ENCODE measurements at places on chromosomes 6 and 20.

DNA sequence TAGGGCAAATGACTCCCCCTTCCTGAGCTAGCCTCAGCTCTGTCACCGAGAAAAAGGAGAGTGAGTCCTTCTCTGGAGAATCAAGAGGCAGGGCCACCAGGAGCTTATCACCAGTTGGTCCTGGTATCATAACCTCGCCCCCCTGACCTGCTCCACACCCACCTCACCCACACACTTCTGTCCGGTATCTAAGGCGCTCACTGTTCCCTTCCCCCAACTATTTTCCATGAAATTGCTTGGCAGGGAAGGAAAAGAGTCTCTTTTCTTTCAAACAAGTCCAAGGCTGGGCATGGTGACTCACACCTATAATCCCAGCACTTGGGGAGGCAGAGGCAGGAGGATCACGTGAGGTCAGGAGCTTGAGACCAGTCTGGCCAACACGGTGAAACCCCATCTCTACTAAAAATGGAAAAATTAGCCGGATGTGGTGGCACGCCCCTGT, 77.6 kb downstream of the ZMYND8 start:
- DNase-seq = no peak

- no peak for DNase-seq
Observed at GRCh38 chr20:19375801-19376200, 163.4 kb downstream of the SLC24A3 start.

GRCh38 chr6:81900616-81901015, 148.1 kb upstream of the TENT5A start:
- DNase-seq = no peak

DNA sequence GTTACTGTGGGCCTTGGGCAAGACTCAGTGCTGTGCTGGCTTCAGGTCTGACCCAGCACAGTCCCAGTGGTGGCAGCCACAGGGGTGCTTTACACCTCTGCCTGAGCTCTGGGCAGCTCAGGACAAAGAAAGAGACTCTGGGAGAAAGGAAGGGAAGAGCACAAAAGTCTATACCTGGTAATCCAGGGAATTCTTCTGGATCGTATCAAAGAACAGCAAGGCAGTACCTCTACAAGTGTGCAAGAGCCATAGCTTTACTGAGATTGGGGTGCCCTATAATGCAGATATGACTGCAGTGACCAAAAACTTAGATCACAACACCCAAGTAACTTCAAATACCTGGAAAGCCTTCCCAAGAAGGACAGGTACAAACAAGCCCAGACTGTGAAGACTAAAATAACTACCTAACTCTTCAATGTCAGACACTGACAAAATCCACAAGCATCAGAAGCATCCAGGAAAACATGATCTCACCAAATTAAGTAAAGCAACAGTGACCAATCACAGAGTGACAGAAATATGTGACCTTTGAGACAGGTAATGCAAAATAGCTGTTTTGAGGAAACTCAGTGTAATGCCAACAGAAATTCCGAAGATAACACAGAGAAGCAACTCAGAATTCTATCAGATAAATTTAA, 47.9 kb upstream of the LIN28B start:
- no peak for DNase-seq

DNA sequence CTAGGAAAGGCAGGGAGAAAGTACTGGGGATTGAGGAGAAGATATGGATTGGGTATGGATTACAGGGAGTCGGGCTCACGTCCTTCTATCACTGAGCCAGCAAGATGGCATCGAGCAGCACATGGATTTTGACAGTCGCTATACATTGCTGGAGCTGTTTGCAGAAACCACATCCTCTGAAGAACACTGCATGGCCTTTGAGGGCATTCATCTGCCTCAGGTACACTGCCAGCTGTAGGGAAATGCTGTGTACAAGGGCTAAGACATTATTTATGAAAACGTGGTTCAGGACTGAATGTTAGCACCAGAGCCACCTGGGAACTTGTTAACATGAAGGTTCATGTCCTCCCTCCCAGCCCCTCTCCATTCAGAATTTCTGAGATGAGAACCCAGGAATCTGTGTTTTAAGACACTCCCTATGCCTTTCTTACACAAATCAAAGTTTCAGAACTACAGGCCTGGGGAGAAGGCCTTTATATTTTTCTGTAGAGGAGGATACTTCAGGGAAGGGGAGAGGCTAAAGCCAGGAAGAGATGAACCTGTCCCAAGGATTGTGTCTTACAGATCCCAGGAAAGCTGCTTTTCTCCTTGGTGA, 3.5 kb downstream of the CUL9 start:
- no peak for DNase-seq

GRCh38 chr6:146305092-146305491, 238.5 kb upstream of the RAB32 start:
- no peak for DNase-seq

DNA sequence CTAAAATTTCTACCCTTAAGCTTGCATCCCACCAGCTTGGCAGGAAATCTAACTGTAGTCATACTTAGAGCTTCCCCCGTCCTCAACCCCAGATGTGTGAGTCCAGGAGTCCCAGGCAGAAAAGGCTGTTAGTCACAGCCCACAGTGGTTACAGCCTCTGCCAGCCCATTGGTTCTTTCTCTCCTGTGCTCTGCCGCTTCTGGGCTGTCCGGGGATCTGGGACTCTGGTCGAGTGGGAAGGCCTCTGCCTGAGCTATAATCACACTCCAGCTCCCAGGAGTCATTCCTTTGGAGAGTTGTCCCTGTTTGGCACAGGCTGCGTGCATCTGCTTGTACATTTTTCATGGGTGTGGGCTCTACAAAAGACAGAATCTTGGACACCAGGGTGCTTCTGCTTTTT, 45.6 kb upstream of the FYN start:
- DNase-seq = peak; percentile 84

DNA sequence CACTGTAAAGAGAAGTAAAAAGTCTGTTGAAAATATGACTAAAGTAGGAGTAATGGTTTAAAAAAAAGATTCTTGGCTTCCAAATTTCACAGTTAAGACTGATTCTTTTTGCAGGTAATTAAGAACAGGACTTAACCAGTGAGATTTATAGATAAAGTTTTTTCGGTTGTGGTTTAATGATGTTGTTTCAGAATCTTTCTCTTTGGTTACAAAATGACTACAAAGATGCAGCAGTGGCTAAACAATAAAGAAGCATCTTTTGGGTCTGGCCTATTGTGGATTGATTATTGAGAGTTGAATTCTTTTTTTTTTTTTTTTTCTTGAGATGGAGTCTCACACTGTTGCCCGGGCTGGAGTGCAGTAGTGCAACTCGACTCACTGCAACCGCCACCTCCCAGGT, 109.7 kb downstream of the AKAP7 start:
- DNase-seq = no peak

DNA sequence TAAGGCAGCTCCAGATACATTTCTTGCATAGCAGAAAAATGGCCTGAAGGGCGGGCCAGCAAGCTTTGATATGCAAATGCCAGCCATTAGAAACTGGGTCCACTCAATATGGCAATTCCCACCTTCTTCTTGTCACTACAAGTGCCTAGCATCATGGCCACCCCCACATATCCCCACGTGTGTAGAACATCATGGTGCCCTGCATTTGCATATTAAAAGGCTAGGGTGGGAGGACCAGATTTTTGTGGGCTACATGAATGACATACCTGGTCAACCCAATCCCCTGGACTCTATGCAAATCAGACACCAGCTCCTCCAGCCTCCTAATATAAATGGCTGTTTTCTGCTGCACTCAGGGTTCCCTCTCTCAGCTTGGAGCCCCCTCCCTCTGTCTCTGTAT, 31.7 kb downstream of the PLN start:
- no peak for DNase-seq

- DNase-seq = no peak
Observed at GRCh38 chr6:106084989-106085691, 996 bp upstream of the PRDM1 start.

- peak; percentile 74 for DNase-seq
Observed at GRCh38 chr6:43671011-43671800, 16.4 kb downstream of the MRPS18A start.

GRCh38 chr6:142786476-142786875, 158.5 kb downstream of the HIVEP2 start:
- DNase-seq = no peak

GRCh38 chr6:39430446-39430845, 107.9 kb upstream of the KCNK16 start:
- DNase-seq = no peak

GRCh38 chr6:1611572-1612298, 2.0 kb downstream of the FOXC1 start:
- DNase-seq = peak; percentile 76

GRCh38 chr20:54545676-54546358, 70.4 kb downstream of the DOK5 start:
- DNase-seq = no peak

DNA sequence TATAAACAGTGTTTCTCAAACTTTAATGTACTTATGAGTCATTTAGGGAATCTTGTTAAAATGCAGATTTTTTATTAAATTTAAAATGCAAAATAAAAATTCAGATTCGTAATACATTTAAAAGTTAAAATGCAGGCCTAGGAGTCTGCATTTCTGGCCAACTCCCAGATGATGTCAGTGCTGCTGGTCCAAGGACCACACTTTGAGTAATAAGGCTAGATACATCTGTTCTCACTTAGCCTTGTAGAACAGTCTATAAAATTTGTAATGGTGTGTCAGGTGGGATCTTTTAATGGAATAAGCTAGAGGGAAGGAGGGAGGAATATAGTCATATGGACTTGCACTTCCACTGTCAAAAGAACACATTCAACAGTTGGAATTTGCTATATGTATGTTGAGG, 295.6 kb upstream of the BMP2 start:
- DNase-seq = no peak

- no peak for DNase-seq
Observed at GRCh38 chr6:46509063-46509462, 17.8 kb upstream of the RCAN2 start.

DNA sequence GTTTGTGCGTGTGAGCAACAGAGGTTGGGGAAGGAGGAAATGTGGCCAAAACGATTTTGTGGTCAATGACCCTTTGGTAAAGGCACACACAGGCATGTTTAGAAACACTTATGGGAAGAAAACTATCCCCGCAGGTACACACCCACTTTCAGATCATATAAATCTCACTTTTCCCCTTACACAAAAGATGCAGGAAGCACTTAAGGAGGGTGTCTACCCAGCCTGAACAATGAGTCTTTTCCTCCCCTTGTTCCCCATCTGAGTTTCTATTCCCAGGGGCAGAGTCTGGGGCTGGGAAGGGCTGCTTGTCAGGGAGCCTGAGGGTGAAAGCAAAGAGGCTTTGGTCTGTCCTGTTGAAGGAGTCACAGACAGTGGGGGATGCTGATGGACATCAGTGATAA, 193.2 kb upstream of the SALL4 start:
- DNase-seq = no peak

- DNase-seq = no peak
Observed at GRCh38 chr6:150932996-150933395, 67.5 kb downstream of the MTHFD1L start.

- DNase-seq = peak; percentile 66
Observed at GRCh38 chr6:168096271-168096764, 17.3 kb upstream of the FRMD1 start.

GRCh38 chr20:19609642-19610223, 148.3 kb upstream of the RIN2 start:
- no peak for DNase-seq

- no peak for DNase-seq
Observed at GRCh38 chr6:135438907-135439535, 58.5 kb downstream of the AHI1 start.

DNA sequence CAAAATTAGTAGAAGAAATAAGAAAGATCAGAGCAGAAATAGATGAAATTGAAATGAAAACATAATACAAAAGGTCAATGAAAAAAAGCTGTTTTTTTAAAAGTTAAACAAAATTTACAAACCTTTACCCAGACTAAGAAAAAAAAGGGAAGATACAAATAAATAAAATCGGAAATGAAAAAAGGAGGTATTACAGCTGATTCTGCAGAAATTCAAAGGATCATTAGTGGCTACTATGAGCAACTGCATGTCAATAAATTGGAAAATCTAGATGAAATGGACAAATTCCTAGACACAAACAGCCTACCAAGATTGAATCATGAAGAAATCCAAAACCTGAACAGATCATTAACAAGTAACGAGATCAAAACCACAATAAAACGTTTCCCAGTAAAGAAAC, 59.2 kb downstream of the ZFP64 start:
- no peak for DNase-seq

DNA sequence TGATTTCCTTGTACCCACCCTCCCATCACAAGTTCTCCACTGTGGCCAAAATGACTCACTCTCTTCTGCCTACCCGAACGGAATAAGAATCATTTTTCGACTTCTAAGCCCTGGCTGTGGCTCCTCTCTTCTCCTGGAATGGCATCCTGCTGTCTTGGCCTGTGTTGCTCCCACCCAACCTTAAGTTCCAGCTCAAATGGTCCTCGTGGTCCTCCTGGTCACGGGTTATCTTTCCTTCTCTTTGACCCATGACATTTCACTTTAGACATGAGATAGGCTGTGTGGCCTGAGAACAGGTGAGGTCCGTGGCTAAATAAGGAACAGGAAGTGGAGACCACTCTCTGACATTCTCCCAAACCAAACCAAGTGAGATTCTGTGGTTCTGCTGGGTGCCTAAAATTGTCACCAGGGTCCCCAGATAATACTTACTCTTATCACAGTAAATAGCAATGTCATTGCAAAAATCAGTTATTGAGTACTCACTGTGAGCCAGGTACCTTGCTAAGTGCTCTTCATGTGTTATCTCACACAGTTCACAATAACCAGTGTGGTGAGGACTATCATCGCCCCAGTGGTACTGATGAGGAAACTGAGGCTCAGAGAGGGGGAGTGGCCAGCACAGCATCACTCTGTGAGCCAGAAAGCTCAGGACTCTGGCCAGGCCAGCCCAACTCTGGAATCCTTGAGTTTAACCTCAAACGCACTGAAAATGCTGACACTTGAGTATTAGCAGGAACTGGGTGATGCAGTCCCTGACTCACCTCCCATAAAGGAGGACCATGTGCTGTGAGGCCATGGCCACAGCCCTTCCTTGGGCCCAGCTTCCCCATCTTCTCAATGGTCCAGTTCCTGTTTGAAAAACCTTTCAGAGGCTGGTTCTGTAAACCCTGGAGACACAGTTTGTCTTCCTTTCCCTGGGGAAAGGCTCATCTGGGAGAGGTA, 74.8 kb upstream of the SIRPA start:
- DNase-seq = no peak

- no peak for DNase-seq
Observed at GRCh38 chr20:58349570-58349969, 39.5 kb upstream of the VAPB start.

GRCh38 chr20:20206788-20207187, 154.5 kb downstream of the CFAP61 start:
- DNase-seq = no peak
